ENCODE measurements at places on chromosomes 12 and 14.

GRCh38 chr12:65614259-65614889 is 209.9 kb upstream of the HMGA2 start:
- DNase-seq = no peak

DNA sequence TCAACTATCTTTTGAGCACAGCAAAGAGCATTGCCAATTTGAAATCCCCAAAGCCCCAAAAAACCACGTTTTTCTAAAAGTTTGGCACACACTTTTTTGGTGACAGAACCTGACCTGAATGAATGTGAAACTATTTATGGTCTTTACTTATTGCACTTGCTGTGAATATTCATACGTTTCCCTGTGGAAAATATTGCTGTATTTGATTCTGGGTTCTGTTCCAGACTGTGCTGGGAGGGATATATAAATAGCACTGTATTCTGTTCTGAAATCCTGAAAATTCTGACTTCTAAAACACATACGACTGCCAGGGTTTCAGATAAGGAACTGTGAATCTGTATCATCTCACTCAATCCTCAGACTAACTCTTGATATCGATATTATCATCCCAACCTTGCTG is 35.1 kb downstream of the NR1H4 start:
- DNase-seq = no peak

GRCh38 chr12:56119361-56119796 is 1.3 kb downstream of the ZC3H10 start:
- DNase-seq = peak; percentile 37

- DNase-seq = no peak
These were observed 73.6 kb downstream of the TMTC1 start for GRCh38 chr12:29710104-29710503.

DNA sequence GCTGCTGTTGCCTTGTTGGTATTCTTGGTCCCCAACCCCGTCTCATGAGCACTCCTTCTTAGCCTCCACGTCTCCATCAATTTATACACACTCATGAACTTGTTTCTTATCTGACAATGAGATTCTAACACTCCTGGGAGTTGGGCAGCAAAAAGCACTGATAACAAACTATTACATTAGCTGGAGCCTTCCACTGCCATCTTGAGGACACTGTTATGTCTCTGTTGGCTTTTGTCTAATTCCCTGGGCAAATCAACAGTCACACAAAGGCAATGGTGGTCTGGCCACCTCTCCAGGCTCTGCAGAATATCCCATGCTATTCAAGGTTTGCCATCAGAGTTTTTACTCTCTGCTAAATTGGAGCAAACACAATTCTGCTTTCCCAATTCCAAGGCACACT is 117.8 kb upstream of the COCH start:
- DNase-seq = no peak

- no peak for DNase-seq
These were observed 6.7 kb upstream of the CHGA start for GRCh38 chr14:92916201-92916600.

GRCh38 chr14:56888274-56888673 is 78.0 kb upstream of the OTX2 start:
- no peak for DNase-seq

DNA sequence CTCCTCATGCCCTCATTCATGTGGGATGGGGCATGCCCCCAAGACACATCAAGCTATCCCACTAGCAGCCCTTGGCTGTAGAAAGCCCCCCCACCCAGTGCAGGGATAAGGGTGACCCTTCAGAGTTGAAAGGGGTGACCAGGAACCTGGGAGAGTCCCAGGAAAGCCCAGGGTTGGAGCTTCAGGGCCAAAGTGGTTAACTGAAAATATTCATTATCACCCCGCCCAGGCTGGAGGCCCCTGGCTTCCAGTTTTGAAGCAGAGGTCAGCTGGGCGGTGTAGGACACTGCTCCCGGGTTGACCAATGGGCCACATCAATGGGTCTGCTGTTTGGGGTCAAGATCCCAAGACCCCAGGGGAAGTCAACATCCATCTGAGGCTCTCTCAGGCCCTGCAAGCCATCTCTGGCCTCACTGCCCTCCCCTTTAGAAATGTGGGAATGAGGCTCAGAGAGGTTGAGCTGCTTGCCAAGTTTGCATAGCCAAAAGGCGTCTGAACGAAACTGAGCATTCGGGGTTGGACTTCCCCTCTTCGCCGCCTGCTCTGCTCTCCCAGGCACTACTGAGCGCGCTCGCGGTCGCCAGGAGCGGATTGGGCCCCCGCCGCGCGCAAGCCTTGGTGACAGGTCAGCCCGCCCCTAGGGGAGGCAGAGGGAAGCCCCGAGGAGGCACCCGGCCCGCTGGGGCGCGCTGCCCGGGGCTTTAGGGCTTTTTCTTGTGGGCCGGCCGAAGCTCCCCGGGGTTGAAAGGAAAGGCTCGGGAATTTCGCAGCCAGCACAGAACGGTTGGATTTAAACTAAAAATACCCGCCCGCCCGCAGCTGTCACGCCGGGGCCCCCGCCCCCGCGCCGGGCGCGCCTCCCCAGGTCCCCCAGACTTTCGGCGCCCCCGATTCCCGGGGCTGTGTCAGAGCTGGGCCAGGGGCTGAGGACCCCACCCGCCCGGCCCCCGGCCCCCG is 576 bp downstream of the SYNE3 start:
- peak; percentile 82 for DNase-seq

- DNase-seq = no peak
These were observed 60.5 kb downstream of the BTG1 start for GRCh38 chr12:92085040-92085735.

- DNase-seq = peak; percentile 10
These were observed 165.8 kb downstream of the EMP1 start for GRCh38 chr12:13362260-13362841.

- no peak for DNase-seq
These were observed 198.1 kb downstream of the ERC1 start for GRCh38 chr12:1189163-1189562.

GRCh38 chr14:75430526-75430925 is 2.7 kb downstream of the JDP2 start:
- no peak for DNase-seq

DNA sequence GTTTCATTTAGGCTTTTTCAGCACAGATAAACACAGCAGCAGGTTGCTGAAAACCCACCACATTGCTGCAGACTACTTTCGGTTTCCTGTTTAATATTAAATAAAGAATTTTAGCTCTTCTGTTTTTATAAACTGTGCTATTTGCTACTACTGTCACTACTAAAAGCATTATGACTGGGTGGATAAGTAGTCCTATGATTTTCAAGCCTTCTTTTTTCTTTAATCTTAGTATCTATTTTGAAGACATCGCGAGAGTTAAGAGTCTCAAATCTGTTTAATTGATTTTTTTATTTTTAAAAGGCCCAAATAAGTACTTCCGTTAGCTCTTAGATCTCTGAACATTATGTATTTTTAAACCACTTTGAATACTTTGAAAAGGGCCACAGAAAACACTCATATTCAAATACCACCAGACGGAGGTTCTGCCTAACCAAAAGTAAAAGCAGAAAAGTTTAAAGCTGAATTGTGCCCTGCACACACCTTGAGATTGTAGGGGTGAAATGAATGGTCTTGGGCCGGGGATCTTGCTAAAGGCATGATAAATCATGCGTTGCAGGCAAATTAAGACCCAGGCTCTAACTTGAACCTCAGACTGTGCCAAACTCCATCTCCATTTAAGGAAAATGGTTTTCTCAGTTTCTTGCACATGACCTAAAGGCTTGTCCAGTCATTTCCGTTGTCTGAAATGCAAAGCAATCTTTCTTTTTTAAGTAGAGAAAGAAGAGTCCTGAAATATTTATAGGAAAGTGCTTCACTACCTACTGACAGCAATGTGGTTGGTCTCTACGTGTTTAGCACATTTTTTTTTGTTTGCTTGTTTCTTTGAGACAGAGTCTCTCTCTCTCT is 13.6 kb upstream of the FOXN3 start:
- DNase-seq = no peak

All from T-helper 9 cell (primary cell).